ENCODE measurements at places on chromosomes 6 and 20.

DNA sequence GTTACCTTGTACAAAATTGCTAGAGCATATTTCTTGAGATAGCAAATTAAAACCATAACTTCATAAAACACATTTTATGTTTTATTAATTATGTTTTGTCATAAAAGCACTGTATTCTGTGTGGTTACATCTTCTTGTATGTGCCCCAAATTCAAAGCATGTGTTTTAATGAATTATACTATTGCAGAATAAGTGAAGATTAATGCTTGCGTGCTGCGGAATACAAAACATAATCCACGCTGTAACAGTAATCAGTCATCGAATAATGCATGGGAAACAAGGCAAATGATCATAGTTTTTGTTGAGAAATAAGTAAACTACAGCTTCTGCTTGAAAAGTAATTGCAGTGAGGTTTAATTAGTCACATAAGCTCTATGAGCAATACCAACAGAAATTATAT is 459.2 kb upstream of the SOX4 start:
- DNase-seq, result no peak

DNA sequence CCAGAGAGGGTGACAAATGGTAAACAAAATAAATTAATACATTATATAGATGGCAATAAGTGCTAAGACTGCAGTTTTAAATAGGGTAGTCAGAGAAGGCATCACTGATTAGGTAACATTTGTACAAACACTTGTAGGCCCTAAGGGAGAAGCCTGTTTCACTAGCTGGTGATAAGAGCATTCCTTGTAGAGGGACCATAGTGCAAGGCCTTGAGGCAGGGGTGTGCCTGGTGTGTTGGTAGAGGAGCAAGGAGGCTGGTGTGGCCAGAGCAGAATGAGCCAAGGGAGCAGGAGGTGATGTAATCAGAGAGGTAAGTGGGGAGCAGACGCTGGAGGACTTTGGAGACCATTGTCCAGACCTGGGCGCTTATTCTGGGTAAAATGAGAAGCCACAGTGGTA is 70.7 kb downstream of the ANKRD6 start:
- DNase-seq, result no peak

DNA sequence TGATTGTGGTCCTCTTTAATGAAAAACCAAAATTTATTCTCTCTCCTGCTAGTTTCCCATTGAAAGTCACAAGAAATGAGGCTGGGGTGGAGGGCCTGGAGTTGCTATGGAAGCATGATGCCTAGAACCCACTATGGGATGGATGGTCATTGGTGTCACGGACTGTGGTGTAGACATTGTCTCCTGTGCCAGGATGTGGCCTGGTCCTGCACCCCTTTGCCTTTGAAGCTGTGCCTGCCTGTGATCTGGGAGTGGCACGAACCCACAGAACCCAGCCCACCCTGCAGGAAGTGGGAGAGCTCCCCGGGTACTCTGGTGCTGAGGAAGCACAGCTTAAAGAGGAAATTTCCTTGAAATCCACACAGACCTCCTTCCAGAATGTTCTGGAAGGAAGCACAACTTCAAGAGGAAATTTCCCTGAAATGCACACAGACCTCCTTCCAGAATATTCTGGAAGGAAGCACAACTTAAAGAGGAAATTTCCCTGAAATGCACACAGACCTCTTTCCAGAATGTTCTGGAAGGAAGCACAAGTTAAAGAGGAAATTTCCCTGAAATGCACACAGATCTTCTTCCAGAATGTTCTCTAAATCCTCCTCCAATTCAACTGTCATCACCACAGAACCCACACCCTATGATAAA is 105.6 kb downstream of the CDH26 start:
- no peak for DNase-seq

DNA sequence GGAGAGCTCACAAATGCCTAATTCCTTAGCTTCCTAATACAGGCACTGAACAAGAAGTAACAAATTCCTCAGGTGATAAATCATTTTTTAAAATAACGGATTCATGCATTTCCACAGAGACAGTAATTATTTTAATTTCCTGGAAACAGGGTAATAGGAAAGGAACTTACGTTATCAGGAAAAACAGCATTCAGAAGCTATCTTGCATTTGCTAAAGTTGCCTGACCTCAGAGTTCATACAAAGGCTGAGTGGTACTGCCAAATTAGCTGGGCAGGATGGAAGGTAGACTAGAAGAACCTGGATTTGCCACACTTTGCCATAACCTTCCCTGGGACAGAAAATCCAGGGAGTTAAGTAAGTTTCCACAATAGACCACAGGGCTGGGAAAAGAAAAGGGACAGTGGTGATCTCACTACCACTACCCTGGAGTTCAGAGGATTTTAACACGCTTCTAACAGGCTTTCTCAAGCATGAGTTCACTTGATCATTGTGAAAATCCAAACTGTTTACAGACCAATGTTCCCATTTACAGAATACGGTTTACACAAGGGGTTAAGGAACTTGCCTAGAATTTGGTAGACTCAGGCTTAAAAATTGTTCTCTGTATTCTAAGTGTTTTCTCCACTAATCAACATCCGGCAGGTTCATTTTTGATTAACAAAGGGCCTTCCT is 57.0 kb downstream of the KIF13A start:
- no peak for DNase-seq

DNA sequence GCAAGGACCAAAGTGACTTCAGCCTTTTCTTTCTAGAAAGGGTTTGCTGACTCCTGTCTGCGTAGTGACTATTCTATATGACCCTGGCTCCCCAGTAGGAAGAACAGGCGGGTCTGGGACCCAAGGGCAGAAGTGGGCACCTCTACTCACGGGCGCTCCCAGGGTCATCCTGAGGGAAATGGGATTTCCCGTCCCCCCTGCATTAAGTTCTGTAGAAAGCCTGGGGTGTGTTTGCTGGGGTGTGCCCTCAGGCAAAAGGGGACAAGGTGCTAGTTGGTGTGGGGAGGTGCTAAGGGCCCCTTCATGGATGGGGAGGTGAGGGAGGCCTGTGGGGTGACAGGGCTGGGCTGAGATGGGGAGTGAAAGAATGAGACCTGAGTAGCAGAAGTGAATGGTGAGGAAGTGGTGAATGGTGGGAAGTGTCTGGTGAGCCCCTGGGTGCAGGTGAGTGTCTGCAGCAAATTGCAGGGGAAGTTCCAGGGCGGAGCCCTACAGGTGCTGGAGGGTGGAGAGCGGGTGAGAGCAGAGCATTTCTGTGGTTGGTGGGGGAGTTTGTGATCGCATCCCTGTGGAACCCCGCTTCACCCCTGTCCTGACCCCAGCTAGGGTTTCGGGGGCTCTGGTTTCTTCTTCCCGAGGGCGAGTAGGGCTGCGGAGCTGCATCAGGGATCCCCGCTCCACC is 21.1 kb downstream of the RAET1L start:
- DNase-seq, result peak; percentile 49

DNA sequence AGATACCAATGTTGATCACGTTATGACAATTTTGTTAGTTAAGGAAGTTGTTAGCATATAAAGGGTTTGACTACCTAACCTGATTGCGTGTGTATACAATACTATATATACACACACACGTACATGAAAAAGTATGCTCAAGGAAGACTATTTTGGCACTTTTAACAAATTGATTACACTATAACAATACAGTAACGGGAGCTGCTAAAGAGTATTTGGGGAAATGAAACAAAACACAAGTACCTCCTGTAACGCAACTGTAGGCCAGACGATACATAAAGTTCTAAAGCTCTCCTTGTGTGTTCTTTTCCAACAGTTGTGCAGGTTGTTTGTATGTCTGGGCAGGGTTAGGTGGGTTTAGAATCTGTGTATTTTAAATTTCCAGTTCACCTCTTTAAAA is 98.7 kb downstream of the PLEKHG1 start:
- no peak for DNase-seq

- DNase-seq, result no peak
These were observed 1005.5 kb upstream of the CITED2 start for GRCh38 chr6:140379919-140380318.

GRCh38 chr6:23647045-23647444 is 479.0 kb upstream of the NRSN1 start:
- peak; percentile 28 for DNase-seq

- DNase-seq, result no peak
These were observed 275.4 kb downstream of the TSHZ2 start for GRCh38 chr20:53247468-53248103.

- no peak for DNase-seq
These were observed 1.9 kb downstream of the PPP1R18 start for GRCh38 chr6:30684386-30685156.

DNA sequence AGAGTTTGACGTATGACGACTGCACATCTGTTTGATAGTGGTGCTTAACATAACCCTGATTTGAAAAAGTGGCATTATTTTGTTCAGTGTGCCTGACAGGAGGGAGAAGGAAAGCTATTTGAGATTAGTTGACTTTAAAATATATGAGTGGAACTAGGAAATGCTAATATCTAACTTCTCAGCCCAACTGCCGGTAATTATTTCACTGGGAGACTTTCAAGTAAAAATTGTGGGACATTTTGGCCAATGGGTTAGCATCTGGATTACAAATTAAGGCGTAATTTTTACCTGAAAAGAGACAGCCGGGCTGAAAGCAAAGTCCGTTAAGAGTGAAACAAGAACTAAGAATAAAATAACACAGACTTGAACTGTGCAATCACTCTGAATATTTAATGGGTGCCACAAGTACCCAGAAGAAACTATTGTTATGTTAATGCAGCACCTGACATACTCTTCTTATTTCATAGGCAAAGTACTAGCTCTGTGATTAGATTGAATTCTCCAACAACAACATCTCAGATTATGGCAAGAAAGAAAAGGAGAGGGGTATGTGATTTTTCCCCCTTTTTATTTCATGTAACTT is 2.0 kb downstream of the HEY2 start:
- no peak for DNase-seq

DNA sequence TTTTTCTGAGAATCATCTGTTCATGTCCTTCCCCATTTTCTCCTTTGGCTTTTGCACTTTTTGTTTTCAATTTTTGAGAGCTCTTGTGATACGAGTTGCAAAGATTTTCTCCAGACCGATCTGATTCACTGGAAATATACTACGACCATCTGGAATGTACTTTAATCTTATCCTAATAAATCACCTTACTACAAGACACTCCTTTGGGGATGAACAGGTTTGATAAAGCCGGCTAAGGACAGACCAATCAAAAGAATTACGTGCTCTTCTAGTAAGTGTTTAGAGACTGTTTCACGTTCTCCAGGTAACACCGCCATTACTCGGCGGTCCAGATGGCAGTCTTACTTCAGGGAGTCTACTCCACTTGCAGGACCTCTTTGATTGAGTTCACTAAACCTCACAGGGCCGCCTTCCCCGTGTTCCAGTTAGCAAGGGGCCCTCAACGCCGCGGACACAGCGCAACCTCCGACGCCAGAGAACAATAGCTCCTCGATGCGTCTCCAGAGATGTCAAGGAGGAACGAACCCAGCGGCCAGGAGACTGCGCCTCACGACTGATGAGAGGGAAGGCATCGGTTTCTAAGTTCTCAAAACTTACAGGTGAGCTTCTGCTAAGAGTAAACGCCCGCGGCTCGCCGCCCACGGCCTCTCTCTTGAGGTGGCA is 920 bp upstream of the WTAP start:
- no peak for DNase-seq

DNA sequence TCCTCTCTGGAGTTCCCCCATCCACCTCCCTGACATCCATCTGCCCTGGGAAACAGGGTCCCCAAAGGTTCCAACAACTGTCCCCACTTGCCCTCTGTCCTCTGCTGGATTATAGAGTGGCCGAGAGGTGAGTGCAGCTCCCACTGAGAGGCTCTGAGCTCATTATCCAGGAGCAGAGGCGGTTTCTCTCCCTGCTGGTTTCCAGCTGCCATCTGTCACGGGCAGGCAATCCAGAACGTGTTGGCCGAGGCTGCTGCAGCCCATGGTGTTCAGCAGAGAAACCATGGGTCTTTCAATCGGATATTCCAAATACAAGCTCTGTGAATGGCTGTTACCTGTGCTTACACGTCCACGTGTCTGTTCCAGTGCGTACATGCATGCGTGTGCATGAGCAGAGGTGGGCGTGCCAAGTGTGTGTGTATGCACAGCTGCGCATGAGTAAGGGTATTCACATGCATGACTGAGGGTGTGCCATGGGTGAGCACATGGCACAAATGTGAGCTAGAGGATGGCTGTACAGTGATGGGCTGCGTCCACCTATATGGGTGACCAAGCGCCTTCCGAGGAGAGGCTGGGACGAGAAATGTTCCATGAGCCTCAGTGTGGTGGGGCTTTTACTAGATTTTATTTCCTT is 183.7 kb upstream of the PMEPA1 start:
- DNase-seq, result no peak

GRCh38 chr20:53896647-53897046 is 173.7 kb downstream of the BCAS1 start:
- DNase-seq, result no peak

DNA sequence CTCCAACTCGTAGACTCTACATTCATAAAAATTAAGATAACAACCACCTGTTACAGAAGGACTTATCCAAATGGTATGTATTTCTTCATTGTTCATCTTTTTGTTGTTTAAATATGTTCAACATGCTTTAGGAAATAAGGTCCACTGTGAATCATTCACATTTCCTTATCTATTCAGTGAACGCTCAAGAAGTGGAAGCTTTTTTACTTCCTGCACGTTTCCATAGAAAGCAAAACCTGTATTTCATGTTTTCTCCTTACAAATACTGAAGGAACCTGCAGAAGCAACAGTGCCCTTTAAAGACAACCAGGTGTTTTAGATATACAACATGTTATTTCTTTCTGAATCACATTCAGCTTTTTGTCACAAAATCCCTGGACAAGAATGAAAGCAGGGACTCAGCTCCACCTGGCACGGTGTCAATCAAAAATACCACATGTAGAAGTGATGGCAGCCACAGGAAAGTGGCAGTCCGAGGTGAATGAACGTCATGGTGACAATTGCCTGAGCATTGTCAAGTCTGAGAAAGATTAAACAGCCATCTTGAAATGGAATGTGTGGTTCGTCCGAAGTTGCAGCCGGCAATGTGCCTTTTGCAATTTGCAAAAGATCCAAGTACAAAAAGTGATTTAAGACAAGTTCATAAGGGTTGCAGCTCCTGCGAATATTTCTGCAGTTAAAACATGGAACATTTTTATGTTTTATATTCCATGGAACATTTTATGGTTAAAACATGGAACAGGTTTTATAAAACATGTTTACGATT is 66.7 kb upstream of the RIPOR2 start:
- DNase-seq, result no peak

DNA sequence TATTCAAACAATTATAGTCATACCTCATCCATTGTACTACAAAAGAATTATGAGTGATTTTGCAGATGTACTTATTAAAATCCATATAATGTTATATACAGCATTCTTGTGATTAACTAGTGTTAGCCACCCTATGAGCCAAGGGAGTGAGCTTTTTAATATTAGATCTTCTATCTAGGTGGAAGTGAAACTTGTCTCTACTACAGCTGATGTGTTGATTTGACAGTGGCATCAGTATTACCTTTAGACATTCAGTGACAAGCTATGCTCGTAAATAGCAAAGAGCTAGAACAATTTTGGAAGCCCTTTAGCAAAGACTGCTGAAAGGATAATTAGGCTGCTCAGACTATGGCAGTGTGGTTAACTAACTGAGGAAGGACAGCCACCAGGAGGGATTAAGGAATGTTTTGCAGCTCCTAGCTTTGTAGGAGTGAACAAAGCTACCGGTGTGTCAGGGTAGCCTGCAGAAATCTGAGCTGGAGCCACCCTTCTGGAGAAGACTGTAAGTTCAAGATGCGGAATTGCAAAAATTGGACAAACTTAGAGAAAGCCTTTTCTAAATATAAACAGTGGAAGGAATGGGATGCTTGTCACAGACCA is 73.7 kb downstream of the AFG1L start:
- DNase-seq, result no peak

- no peak for DNase-seq
These were observed 5.1 kb upstream of the BPI start for GRCh38 chr20:38298768-38299288.

GRCh38 chr6:125533710-125534397 is 215.6 kb upstream of the HEY2 start:
- no peak for DNase-seq

GRCh38 chr20:62449951-62450691 is 22.8 kb upstream of the RBBP8NL start:
- no peak for DNase-seq

All from NCI-H345 (cell line).